ENCODE measurements at places on chromosomes 5 and 9.

- peak; percentile 79 for DNase-seq
These were observed 1.1 kb downstream of the CFAP90 start for GRCh38 chr5:7849681-7850394.

GRCh38 chr5:102986074-102986473, 133.9 kb downstream of the GIN1 start:
- DNase-seq: no peak

DNA sequence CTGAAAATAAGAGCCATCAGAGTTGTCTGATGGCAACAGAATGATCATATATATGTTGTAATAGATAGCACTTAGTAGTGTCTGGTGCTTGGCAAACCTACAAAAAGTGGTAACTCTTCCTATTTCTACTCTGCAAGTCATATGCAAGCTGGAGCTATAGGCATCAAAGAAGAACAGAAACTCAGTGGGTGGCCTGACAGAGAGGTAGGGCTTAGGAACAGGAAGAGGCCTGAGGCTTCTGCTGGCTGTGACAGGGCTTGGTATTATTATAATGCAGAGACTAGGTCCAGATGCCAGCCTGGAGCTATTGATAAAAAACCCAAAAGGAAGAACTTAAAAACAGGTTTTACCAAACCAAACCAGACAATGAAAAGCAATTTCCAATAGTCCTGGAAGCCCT, 4.4 kb upstream of the DIAPH1 start:
- DNase-seq: peak; percentile 91

- DNase-seq: no peak
These were observed 150.3 kb downstream of the RASEF start for GRCh38 chr9:82912645-82913044.

GRCh38 chr9:134136118-134136995, 475 bp downstream of the WDR5 start:
- peak; percentile 41 for DNase-seq

DNA sequence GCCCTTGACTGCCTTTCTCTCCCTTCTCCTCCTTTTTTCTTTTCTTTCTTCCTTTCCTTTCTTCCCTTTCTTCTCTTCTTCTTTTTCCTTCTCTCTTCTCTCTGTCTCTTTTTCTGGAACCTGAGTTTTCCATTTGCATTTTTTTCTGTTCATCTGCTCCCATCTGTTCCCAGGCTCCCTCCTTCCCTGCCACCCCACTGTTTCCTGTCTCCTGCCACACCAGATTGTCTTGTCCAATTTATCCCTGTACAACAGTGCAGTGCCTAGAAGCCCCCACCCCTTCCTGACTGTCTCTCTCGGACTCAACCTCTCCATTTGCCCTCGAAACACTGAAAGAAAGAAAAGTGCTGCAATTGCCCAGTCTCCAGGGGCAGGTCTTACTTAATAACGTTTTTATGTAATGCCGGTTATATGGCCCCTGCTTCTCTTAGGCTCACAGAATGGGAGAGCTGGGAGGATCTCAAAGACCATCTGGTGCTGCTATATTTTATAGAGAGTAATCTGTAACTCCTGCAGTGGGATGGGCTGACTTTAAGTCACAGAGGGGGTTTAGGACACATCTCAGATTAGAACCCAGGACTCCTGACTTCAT, 101.4 kb downstream of the RALGPS1 start:
- no peak for DNase-seq

DNA sequence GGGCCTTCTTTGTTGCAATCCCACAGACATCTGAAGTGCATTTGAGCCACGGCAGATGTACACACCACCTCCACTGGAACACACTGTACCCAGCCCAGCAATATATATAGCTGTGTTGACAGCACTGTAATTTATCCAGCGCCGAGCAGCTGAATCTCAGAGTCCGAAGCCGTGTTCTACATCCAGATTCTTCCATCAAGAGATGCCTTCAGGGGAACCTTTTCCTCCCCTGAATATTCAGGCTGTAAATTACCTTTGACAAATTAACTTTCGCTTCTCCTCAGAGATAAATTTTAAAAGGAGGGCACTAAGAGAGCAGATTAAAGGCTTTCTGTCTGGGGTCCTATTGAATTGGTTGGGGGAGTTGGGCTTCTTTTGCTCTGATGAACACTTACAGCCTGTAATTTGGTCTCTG, 76.4 kb downstream of the ROR2 start:
- DNase-seq: no peak

DNA sequence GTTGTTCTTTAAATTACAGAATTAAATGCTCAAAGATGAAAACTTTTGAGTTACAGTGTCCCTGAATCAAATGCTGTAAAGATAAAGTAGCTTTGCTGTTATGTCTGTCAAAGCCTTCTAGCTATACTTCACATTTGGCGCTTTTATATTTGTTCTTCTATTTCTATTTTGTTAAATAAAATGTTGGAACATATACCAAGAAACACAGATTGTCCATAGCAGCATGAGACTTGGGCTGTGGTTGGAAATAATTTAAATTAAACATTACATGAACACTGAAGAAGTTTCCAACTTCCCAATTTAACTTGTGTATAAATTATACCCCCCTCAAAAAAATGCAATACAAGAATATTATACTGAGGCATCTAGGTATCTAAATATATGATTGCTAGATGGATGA, 249.8 kb downstream of the NR2F1-AS1 start:
- DNase-seq: no peak

DNA sequence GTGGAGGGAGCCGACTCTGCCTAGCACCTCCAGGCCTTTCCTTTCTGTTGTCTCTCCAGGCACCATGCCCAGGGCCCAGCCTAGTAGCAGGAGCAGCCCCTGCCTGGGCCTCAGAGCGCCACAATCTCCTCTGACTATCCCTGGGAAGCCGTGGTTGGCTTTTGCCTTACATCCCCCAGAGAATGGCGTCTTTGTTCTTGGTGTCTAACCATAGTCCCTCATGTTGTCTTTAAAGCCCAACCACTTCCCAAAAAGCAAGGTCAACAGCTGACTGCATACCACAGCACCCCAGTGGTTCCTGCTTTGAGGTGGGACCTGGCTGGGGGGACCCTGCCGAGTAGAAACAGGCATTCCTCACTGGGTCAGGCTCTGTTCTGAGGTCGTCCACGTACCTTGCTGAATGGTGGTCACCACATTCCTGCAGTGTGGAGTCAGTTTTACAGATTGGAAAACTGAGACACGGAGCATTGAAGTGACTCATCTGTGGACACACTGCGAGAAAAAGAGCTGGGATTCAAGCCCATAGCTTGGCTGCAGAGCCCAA, 13.7 kb upstream of the CERCAM start:
- DNase-seq: peak; percentile 75

DNA sequence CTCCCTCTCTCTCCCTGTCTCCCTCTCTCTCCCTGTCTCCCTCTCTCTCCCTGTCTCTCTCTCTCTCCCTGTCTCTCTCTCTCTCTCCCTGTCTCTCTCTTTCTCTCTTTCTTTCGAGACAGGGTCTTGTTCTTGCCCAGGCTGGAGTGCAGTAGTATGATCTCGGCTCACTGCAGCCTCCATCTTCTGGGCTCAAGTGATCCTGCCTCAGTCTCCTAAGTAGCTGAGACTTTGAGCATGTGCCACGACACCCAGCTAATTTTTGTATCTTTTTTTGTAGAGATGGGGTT, 14.3 kb downstream of the TRIO start:
- no peak for DNase-seq

DNA sequence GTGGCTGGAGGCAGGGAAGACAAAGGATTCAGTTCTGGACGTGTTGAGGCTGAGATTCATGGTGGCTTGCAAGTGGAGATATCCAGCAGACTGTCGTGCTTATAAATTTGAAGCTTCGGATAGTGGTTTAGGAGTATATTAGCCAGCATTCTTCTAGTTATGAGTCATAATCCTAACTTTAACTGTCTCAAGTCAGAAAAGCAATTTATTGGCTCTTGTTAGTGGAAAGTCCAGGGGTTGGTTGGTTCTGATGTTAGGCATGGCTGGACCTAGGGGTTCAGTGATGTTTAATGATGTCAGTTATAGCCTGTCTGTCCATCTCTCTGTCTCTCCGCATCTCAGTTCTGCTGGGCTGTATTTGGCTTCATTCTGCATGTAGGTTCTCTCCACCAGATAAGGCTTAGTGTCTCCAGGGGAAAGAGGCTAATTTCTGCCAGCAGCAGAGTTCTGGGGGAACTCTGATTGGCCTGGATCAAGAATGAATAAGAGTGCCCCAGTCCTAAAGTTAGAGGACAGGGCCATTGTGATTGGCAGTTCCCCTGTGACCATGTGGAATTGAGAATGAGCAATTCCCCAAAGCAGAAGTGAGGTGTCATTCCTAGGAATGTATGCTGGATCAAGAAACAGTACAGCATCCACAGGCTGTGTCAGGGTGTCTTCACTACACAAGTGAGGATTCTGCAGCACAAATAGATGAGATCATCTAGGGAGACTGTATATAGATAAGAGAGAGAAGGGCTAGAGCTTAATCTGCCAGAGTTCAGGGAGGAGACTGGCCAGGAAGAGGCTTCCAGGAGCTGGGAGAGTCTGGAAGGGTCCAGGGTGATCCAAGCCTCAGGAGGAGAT, 72.9 kb upstream of the SHB start:
- DNase-seq: peak; percentile 52

DNA sequence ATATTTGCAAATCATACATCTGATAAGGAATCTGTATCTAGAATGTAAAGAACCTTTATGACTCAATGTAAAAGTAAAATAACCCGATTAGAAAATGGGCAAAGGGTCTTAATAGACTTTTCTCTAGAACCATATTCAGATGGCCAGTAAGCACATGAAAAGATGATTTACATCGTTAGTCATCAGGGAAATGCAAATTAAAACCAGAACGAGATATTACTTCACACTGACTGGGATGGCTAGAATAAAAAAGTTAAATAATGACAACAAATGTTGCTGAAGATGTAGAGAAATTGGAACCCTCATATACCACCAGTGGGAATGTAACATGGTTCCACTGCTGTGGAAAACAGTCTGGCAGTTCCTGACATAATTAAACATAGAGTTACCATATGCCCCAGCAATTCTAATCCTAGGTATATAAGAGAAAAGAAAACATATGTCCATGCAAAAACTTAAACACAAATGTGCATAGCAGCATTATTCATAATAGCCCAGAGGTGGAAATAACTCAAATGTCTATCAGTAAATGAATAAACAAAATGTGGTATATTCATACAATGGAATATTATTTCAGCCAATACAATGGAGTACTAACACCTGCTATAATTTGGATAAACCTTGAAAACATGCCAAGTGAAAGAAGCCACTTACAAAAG, 100.4 kb upstream of the MAMDC2 start:
- DNase-seq: no peak

- no peak for DNase-seq
These were observed 862 bp upstream of the NDUFB6 start for GRCh38 chr9:32573821-32574220.

DNA sequence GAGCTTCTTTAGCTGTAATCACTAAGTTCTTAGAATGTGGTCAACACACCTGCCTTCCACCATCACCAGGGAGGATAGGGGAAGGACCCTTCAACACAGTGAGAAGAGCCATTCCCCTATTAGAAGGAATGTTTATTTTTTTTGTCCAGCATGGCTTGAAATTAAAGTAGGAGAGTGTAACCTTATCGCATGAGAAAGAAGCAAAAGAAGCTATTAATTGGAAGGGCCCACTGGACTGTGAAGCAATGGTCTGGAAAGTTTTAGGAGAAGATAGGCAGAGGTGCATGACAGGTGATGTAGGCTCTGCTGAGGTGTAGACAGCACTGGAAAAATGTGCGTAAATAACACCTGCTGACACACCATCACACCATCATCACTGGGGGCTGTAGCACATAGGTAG, 1526.0 kb downstream of the MAT2B start:
- no peak for DNase-seq

DNA sequence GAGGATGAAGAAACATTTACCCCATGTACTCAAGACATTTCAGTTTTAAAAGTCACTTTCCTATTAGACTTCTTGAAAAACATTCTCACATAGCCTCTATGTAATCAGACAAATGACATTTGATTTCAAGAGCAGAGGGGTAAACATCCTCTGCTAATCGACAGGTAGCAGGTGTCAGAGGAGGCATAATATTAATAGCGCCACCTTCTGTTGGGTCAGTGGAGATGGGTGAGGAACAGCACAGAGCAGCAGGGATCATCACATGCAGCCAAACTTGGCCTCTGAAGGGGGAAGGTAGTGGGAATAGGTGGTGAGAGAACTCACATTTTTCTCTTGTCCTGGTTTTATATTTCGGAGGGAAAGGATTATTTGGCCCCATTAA, 3.3 kb upstream of the LSM11 start:
- DNase-seq: peak; percentile 39

DNA sequence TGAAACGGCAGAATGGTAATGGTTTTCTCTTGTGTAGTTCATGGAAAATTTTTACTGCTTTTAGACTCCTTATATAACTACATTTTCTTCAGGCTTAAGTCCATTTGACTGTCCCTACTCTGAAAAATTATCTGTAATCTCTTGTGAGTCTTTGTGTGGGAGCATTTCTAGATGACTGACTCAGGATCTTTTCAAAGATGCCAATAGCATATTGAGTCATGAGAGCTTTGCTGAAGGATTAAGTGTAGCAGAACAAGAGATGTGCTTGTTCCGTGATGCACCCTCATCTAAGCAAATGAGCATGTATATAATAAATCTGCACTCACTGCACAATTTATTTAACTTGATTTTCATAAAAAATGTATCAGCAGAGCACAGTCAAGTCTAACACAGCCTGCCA, 298.7 kb upstream of the CDH6 start:
- no peak for DNase-seq

GRCh38 chr9:108162664-108163063, 673.1 kb upstream of the KLF4 start:
- no peak for DNase-seq

DNA sequence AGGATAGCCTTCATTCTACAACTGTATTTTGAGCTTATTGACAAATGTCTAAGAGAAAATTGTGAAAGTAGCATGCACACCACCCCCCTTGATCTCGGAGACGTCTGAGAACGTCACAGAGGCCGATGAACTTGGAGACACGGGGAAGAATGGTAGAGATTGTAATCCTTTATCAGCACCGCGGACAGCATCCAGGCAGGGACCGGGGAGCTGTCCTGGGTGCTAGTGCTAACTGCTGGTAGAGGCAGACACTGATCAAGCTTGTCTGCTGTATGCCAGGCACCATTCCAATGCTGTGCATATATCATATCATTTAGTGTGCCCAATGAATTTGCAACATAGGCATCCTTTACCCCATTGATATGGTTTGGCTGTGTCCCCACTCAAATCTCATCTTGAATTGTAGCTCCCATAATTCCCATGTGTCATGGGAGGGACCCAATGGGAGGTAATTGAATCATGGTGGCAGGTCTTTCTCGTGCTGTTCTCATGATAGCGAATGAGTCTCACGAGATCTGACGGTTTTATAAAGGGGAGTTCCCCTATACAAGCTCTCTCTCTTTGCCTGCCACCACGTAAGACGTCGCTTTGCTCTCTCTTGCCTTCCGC, 98.8 kb downstream of the LHX2 start:
- DNase-seq: peak; percentile 81
